Mammary epithelial cell (primary cell): ENCODE measurements at places on chromosomes 4 and X. TPM values are rescaled to one million over a fixed set of nuclear protein-coding genes. Genes with fewer than 3 reads are reported as not detected.

NDNF gene
- total RNA-seq, result not detected in 2 replicates

NXF2B gene
- total RNA-seq, result not detected

DNA sequence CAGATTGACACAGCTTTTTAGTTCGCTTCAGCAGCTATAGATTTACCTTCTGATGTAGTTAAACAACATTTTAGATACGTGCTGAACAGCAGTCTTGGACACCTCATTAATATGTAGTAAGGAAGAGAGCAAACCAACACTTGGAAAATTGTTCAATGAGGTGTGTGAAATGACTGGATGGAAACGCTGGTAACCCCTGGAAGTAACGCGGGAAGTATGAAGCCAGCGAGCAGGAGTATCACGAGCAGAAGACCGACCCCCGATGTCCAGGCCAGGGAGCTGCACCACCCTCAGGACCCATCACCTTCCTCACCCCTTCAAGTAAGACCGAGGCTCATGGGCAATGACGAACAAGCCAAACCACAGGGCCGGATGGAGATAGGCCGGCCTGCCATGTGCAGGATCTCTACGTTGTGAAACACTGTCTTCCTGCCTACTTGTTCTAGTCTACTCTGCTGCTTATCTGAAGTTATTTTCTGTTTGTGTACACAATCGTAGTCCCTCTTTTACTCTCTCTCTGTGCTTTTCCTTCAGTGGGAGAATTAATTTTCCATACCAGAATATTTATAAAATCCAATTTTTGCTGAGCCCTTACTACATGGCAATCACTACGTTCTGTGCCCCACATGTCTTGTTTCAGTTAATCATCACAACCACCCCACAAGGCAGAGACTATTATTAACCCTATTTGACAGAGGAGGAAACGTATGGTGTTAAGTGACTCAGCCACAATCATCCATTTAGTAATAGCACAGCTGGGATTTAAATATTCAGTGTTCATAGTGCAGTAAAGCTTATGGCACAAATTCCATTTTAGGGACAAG is 221.7 kb downstream of the APBB2 start:
- peak; percentile 79 for DNase-seq

GRCh38 chrX:132063862-132064261 is 40.8 kb downstream of the STK26 start:
- DNase-seq, result no peak

DNA sequence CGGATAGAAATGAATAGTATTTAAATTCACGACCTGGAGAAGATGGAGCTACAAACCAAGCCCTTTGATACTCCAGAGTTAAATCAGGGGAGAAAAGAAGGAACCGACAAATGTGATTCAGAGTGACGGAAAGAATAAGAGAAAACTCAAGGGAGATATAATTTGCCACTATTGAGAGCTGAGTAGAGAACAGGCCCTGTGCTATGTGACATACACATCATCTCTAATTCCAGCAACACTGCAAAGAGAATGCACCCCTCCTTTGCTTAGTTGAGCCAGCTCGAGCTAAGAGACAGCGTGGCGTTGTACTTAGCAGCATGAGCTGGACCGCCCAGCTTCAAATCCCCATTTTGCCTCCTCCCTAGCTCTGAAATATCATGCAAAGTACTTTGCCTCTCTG is 266.4 kb upstream of the TENM3 start:
- DNase-seq, result no peak

- no peak for DNase-seq
Observed at GRCh38 chr4:29002151-29002550, 1718.0 kb upstream of the PCDH7 start.

DNA sequence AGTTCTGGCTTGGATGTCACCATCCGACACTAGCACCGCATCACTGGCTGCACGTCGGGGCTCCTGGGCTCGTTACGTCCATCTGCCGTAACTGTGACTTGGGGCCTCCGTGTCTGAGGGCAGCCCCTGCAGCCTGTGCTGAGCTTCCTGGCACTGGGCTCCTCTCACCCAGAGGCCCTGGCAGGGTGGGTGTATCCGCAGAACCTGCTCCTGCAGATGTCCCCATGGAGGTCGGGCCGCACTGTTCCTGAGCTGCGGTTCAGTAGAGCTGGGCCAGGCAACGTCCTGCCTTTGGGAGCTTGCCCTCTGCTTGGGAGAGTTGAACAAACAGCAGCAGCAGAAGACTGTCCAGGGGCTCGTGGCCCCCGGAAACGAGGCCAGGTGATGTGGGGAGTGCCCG is 71.4 kb downstream of the RGS12 start:
- DNase-seq, result no peak
